Kasumi-1 (cell line): ENCODE measurements at places on chromosomes 1 and 21.
A peak's percentile ranks its signal among the peaks of the same experiment; 100 is the strongest.

GRCh38 chr1:4565166-4565565, 89.2 kb upstream of the AJAP1 start:
- no peak for DNase-seq

GRCh38 chr1:150760013-150760412, 5.6 kb downstream of the CTSS start:
- DNase-seq = peak; percentile 23

DNA sequence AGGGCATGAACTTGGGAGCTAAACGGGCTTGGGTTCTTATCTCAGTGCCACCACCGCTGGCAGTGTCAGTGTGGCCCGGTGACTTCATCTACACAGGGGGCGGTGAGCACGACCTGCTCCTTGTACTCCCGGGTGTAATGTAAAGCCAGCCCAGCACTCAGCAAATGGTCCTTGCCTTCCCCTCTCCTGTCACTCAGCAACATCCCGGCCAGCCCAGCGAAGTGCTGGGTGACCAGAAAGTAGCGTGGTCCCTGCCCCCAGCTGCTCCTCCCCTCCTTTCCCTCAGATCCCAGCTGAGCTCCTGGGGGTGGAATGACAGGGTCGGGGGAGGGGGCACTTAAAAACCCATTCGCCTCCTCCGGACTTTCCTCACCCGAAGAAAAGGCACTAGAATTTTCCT, 7.2 kb downstream of the KCNN3 start:
- DNase-seq = no peak

- DNase-seq = no peak
These were observed 181.2 kb downstream of the PLPPR4 start for GRCh38 chr1:99445486-99445885.

- no peak for DNase-seq
These were observed 39.6 kb downstream of the SLC45A1 start for GRCh38 chr1:8357329-8358101.

DNA sequence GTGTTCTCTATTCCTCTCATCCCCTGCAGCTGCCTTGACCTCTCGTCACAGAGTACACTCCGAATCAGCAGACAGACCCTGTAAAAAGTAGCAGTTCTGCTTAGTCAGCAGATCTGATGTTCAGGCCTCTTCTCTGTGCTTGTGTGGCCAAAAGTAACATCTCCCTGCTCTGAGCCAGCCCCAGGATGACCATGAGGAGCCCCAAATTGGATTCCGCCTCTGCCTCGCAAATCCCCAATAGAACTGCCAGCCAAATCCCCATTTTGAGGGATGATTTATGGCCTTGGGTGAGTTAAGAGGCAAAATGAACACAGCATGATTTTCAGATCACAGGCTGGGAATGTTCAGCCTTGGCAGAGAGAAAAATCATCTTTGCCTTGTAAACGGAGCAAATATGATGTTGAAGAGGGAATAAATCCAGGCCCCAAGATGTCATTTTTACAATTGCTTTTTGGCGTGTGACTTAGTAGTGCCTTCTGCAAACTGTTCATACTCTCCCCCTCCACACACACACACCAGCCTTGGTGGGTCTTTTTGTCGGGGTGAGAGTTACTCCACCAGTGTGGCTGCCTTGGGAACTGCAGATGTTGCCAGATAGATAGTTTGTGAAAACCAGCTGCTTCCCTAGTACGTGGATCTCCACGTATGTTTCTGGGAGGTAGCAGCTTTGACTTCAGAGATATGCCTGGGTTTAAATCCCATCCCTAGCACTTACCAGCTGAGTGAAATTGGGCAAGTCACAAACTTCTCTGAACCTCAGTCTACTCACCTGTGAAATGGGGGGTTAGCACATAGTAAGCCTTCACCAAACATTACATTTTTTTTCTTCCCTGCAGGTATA, 77.8 kb downstream of the MAN1C1 start:
- no peak for DNase-seq

DNA sequence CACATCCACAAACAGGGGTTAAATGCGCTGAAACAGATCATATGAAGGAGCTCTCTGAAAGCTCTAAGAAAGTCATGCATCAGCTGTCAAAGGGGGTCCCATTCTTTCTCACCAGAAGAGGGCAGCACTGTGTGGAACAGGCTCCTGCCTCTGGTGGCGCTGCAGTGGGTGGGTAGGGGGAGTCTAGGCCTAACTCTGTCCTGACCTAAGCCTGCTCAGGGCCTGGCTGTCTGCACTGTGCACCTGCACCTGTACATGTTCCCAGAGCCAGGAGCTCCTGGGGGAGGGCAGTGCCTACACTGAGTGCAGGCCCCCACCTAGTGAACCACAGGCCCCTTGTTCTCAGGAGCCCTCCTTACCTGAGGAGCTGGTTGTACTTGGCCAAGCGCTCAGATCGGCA, 16.0 kb downstream of the ENO1 start:
- peak; percentile 56 for DNase-seq

DNA sequence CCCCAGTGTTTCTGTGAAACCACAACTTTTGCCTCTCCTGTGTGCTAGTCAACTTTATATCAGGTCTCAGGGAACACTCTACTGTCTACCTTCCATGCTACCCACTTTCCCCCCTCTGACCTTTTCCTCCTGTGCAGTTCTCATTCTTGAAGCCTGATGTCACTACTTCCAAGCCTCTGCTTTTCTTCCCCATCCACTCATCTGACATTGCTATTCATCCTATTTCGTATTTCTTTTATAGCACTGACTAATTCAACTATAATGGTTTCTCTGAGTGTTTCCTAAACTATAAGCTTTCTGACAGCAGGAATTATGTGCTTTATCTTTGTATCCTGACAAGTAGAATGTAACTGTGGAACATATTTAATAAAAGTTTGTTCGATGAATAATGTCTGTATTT, 18.2 kb upstream of the DPH5 start:
- no peak for DNase-seq

GRCh38 chr1:209363112-209363511, 220.4 kb upstream of the CAMK1G start:
- DNase-seq = no peak
